ENCODE measurements at places on chromosomes 11 and 22.

GRCh38 chr11:128627666-128628324 lies 40.4 kb upstream of the ETS1 start:
- no peak for DNase-seq

- DNase-seq = no peak
These were observed 33.1 kb downstream of the TSPAN18 start for GRCh38 chr11:44759743-44760476.

DNA sequence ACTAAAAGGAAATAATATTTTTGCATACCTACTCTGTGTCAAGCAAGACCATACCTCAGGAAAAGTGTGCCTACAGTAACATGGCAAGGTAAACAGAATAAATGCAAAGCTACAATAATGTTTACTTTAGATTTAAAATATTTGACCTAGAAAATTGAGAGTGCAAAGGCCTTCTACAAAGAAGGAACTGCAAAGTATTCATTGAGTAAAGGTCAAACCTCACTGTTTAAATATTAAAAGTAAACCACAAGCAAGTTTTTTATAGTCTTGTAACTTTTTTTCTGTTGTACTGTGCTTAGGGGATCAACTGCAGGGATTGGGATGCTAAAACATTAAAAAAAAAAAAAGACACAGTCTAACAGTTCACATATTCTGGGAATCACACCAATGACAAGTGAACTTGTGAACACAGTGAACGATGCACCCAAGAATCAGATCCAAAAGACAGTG lies 48.8 kb downstream of the CWF19L2 start:
- DNase-seq = no peak

- DNase-seq = no peak
These were observed 3.6 kb downstream of the CDKN1C start for GRCh38 chr11:2881981-2882375.

GRCh38 chr11:35276396-35277145 lies 137.6 kb downstream of the CD44 start:
- DNase-seq = no peak

DNA sequence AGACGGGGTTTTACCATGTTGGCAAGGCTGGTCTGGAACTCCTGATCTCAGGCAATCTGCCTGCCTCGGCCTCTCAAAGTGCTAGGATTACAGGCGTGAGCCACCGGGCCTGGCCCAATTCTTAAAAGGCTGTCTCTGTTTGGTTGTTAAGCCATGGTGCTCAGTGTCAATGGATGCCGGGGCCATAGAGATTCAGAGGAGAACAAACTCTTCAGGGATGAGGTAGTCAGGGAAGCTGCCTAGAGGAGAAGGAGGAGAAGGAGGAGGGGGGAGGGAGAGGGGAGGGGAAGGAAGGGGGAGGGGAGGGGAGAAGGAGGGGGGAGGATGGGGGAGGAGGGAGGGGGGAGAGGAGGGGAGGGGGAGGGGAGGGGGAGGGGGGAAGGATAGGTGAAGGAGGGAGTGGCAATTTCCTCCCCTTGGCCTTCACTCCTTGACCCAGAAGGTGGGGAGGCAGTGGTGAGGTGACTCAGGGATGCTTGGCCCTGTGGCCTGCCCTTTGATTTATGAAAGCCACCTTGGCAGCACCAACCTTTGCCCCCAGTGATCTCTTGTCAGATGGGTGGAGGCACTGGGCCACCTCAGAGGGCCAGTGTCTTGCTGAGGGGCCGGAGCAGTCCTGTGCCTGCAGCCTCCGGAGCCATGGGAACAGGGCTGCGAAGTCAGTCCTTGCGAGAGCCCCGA lies at the start of gene C11orf86:
Gene C11orf86 (plus strand): TSS at position 581 of the 681 bp plus-strand sequence. CDS start 59 bp downstream, at position 640.
- DNase-seq = no peak

DNA sequence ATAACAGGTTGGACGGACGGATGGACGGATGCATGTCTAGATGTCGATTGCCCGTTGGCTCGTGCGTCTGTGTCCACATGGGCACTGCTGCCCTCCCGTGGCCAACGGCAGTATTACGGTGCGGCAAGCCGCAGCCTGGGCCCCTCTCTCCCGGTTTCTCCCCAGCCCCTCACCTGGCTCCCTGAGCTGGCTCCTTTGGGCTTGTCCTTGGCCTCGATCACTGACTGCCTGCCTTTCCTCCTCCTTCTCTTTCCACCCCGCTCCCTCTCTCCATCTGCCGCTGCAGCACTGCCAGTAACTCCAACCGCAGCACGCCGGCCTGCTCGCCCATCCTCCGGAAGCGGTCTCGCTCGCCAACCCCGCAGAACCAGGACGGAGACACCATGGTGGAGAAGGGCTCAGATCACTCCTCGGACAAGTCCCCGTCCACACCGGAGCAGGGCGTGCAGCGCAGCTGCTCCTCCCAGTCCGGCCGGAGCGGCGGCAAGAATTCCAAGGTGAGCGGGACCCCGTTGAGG lies 77.3 kb downstream of the SCN3B start:
- DNase-seq = peak; percentile 84

- no peak for DNase-seq
These were observed 12.9 kb downstream of the ABTB2 start for GRCh38 chr11:34344768-34345539.
